NCI-H345 (cell line): ENCODE measurements at places on chromosomes 6 and 20.
A peak's percentile ranks its signal among the peaks of the same experiment; 100 is the strongest.

- DNase-seq = no peak
Measured at GRCh38 chr6:74408844-74409243, 712.8 kb downstream of the CD109 start.

GRCh38 chr6:115220551-115221159 lies 840.0 kb downstream of the FRK start:
- DNase-seq = no peak

- DNase-seq = no peak
Measured at GRCh38 chr6:44554194-44554593, 166.7 kb downstream of the CDC5L start.

DNA sequence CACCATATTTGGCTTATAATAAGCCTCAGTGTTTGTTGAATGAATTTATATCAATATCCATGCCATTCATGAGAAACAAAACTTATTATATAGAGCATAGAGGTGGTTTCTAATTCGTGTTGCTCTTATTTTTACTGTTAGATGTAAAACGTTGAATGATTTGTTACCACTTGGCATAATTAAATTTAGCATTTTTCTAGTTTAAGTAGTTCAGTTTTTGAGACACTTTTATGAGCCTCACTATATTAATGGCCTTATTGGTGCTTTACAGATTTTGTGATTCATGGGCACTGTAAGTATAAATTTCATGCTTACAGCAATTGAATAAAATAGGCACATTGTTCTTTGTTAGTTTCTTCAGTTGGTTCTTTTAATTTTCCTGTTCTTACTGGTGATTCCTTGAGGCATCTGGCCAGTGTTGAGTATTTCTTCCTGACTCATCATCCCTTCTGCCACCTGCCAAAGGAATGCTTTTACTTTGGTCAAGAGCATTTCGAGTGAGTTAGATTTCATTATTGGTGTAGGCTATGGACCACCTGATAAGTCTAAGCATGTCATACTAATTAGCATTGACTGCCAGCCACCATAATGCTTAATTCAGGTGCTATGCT lies 34.8 kb downstream of the CDKAL1 start:
- DNase-seq = no peak

- no peak for DNase-seq
Measured at GRCh38 chr20:39829661-39830060, 859.4 kb downstream of the MAFB start.

- no peak for DNase-seq
Measured at GRCh38 chr20:21028921-21029320, 77.2 kb downstream of the LINC00237 start.

DNA sequence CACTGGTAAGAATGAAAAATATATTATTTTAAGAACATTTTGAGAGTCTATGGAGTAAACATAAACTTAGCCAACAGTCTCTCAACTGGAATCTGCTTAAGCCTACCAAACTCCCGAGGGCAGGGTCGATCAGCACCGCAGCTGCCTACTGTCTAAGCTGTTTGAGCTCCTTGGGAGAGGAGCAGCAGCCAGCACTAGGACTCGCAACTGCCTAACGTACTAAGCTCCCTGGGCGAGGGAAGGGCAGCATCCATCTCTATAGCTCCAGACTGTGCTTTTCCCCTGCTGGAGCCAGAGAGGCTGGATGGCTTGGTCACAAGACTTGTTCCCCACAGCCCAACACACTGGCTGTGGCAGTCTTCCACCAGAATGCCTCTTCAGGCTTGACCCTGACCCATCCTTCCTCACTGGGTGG lies 96.4 kb downstream of the MOXD1 start:
- no peak for DNase-seq

- no peak for DNase-seq
Measured at GRCh38 chr6:132506461-132506860, 6.5 kb downstream of the STX7 start.

DNA sequence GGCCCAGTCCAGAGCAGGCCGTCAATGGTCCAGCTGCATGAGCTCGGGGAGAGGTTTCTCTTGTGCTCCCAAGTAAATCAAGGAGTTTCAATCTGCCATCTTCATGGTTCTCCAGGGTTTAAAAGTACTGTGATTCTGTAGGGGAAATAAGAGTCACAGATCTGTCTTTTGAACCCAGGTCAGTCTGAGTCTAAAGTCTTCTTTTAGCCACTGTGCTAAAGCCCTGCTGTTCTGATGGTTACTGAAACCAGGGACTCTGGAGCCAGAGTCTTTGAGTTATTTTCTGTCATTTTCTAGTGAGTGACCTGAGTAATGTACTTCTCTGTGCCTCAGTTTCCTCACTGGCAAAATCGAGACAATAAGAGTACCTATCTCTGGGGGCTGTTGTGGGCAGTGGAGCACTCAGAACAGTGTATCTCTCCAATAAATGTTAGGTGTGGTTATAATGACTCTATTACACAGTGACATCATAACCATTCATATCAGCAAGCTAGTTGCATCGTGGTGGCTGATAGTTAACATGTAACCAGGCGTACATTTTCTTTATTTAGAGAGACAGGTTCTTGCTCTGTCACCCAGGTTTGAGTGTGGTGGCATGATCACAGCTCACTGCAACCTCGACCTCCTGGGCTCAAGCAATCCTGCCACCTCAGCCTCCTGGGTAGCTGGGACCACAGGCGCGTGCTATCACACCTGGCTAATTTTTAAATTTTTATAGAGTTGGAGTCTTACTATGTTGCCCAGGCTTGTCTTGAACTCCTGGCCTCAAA lies 74.6 kb upstream of the KCNG1 start:
- no peak for DNase-seq

- DNase-seq = no peak
Measured at GRCh38 chr20:64212755-64213154, 42.8 kb upstream of the PCMTD2 start.

- DNase-seq = no peak
Measured at GRCh38 chr6:168125429-168126001, 46.5 kb upstream of the FRMD1 start.

DNA sequence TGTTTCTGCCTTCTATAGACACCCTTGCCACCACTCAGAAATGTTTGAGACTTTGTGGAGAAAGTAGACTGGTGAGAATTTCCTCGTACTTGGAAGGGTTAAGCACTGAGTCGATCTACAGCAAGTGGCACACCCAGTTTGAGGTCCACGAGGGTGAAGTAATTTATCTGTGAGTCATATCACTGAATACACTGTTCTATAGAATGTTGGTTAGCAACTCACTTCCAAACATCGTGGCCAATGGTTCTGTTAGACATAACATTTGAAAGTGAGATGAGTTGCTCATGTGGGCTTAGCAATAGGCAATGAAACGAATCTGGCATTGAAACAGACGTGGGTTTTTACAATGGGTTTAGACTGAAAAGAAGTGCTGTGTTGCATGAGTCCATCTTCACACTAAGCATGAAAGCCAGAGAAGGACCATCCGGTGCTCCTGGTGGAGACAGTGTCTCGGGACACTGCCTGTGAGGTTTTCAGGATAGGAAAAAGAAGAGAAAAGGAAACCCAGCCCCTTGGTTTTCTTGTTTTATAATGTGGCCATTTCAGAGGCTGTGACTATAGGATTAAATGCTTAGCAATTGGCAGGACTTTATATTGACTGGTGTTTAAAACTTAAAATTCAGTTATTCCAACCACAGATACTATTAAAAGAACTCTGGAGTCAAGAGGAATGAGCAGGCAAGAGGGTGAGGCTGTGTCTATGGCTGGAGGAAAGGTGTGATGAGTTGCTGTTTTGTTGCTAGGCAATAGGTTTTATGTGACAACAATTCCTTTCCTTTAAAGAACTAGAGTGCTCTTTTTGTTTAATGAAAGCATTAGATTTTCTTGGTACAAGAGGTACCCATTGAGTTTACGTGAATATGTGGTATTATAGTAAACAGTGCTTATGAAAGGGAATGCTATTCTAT lies 31.0 kb upstream of the EZR start:
- DNase-seq = peak; percentile 39

DNA sequence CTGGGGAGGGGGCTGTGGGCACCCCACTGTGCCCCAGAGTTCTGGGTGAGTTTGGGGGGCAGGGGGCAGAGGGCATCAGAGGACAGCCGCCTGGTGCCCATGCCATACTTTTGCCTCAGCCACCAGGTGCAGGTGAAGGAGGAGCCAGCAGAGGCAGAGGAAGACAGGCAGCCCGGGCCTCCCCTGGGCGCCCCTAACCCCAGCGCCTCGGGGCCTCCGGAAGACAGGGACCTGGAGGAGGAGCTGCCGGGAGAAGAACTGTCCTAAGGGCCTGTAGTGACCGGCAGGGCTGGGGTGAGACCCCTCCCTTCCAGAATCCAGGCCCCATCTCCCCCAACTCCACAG lies 39.6 kb upstream of the MDFI start:
- no peak for DNase-seq

- peak; percentile 38 for DNase-seq
Measured at GRCh38 chr20:46688151-46689081, 828 bp downstream of the TP53RK start.

DNA sequence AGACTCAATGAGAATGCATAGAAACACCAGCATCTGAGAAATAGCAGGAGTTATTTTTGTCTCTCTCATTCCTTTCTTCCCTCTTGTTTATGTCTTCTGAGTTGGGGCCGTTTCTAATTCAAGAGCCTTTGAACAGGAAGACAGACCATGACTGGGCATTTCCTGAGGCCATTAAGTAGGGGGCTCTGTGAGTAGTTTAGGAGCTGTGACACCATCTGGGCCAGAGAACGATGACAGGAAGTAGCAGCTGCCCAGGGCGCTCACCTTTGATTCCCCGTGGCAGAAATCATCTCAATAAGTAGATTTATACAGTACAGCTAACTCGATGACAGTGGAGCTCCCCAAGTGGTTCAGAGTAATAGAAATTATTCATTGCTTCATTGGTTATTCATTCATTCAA lies 298.4 kb upstream of the PLN start:
- DNase-seq = no peak

DNA sequence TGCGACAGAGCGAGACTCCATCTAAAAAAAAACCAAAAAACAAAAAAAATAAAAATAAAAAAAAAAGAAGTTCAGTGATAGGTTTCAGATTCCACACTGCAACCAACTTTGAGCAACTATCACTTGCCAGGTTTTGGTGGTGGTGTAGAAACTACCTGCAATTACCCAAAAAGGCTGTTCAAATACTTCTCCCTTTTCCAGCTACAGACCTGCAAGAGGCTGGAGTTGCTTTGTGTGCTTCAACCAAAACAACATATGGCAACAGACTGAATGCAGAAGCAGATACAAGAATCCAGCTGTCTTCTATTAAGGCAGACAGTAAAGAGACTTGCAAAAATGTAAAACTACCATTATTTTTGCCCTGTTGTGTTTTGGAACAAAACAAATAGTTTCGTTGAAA lies 9.3 kb upstream of the BCAS1 start:
- DNase-seq = no peak

DNA sequence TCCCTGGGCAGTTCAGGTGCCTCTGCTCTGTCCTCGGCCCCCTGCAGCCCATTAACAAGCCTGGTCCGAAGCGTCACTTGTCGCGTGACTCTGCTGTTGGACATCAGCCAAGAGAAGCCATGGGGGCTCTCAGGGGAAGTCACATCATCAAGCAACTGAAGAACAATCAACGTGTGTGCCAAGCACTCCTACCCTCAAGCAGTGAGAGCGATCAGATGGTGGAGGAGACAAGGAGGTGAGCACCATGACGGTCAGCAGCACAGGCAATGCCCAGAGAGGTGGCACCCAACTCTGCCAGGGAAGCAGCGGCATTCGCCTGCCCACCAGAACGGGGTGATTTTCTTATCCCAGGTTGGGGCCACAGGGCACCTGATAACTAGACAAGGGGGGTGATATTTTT lies 132.7 kb downstream of the AGPAT4 start:
- peak; percentile 92 for DNase-seq

GRCh38 chr6:107698146-107698545 lies 126.0 kb downstream of the SCML4 start:
- no peak for DNase-seq

DNA sequence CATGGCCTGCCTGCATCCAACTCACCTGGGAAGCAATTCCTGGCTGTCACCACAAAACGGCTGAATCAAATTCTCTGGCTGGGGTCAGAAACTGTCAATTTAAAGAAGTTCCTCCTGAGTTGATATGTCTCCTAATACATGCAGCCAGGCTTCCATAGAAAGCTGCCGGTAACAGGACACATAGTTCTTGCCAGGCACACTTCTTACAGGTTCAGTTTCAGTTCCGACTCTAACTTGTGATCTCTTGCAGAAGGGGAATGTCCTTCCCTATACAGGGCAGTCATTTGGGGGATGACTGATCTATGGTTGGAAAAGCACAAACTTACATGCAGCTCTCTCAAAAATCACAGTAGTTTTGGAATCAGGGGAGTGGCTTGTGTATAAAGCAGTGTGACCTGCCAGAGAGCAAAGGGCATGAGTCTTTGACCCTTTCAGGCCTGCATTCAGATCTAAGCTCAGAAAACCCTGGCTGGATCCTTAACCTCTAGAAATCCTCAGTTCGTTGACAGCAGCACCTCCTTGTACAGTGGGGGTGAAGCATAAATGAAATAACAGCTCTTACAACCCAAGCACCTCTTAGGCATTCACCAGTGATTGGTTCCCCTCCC lies 195.6 kb downstream of the SCP2D1 start:
- DNase-seq = no peak

GRCh38 chr6:13913226-13914001 lies 11.3 kb upstream of the RNF182 start:
- no peak for DNase-seq

DNA sequence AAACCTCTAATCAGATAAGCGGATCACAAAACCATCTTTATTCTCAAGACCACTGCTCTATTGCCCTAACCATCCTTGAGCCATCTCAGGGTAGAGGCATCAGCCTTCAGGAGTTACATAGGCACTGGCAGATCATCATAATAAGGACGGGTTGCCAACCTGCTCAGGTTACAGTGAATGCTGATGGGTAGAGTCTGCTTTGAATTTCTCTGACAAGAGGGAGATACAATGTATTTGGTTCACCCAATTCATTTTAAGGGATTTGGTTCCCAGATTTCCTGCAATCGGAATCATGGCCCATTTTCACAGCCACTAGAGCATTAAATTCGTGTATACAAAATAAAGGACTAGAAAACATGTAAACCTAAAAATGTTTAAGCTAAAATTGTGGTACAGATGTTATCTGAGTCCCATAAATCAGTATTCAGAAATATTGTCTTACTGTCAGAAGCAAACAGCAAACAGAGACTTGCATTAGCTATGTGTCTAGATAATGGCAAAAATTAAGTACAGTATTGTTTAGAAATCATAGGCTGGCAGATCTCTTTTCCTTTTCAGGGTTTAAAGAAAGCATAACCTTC lies 41.9 kb upstream of the TMEM170B start:
- DNase-seq = no peak

DNA sequence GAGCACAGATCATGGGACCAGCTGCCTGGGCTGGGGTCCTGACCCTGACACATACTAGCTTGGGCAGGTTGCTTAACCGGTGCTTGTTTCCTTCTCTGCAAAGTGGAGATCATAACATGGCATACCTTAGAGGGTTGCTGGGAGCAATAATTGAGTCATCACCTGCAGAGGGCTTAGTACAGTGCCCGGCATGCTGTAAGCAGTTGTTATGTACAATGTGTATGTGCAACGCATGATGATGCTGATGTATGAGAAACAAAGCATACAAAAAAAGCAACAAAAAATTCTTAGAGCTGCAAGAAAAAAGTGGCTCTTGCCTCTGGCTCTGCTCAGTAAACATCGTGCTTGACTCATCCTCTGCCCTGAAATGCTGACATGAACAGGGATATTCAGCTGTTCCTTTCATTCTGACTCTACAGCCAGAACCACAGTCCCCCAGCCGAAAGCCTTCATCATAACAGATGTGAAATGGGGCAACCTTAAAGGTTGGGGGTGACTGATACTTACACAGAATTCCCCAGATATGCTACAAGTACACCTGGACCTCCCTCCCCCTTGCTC lies 91.7 kb downstream of the CLIC5 start:
- no peak for DNase-seq
